SW 1271 (cell line): ENCODE measurements at places on chromosomes 6 and 20.

DNA sequence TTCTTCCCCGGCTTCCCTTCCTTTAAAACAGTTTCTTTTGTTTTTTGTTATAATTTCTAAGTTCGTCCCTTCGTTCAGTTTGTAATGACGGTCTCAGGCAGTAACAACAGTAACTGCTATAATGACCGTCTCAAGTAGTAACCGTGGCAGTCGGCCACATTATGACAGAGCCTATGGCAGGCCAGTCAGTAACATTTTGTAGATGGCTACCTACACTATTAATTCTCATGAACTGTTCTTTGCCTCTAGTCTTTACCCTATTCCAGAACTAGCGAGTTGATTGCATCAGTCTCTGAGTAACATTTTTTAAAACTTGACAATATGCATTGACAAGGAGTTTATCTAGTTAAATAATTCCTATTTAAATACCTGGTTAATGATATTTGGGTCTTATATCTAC is 43.0 kb upstream of the ADGRG6 start:
- no peak for DNase-seq

GRCh38 chr20:5535125-5535756 is 215.0 kb upstream of the SHLD1 start:
- DNase-seq = no peak

GRCh38 chr6:31712296-31712695 is 2.9 kb upstream of the LY6G6D start:
- DNase-seq = peak; percentile 21

GRCh38 chr6:466564-466963 is 75.0 kb downstream of the IRF4 start:
- no peak for DNase-seq
